ENCODE measurements at places on chromosomes 1 and 21. TPM values are rescaled to one million over a fixed set of nuclear protein-coding genes. Genes with fewer than 3 reads are reported as not detected.

Gene FCMR
- total RNA-seq = 2.7 TPM

Gene GJB3
- 0.68 TPM for total RNA-seq

Gene SCMH1
- 27.8 TPM for total RNA-seq

Gene RHEX
- 2.4 TPM for total RNA-seq

Gene PPIAL4G
- total RNA-seq = not detected

Gene ARHGAP29
- 42.3 TPM for total RNA-seq

Gene UBE2U
- total RNA-seq = not detected

Gene KANK4
- 2.0 TPM for total RNA-seq

Gene PLA2G2F
- total RNA-seq = not detected

Gene TNFRSF1B
- total RNA-seq = 33.0 TPM

Gene TRAF5
- total RNA-seq = 10.1 TPM

Gene RGS16
- 11.0 TPM for total RNA-seq

Gene SAMD11
- 49.7 TPM for total RNA-seq

Gene GPR25
- 0.52 TPM for total RNA-seq

Gene MFAP2
- 54.3 TPM for total RNA-seq

Gene CBR3
- 2.5 TPM for total RNA-seq

Gene LCE1A
- total RNA-seq = not detected

Gene CAMK2N1
- total RNA-seq = 17.9 TPM
